ENCODE measurements at places on chromosomes 11 and 22.

GRCh38 chr22:46233231-46233630, 16.9 kb downstream of the CDPF1 start:
- no peak for DNase-seq

GRCh38 chr11:26112264-26112663, 219.7 kb upstream of the ANO3 start:
- no peak for DNase-seq

GRCh38 chr11:9039198-9039597, 35.4 kb upstream of the NRIP3 start:
- DNase-seq: no peak

- DNase-seq: no peak
Measured at GRCh38 chr11:75346912-75347647, 4.4 kb downstream of the ARRB1 start.

DNA sequence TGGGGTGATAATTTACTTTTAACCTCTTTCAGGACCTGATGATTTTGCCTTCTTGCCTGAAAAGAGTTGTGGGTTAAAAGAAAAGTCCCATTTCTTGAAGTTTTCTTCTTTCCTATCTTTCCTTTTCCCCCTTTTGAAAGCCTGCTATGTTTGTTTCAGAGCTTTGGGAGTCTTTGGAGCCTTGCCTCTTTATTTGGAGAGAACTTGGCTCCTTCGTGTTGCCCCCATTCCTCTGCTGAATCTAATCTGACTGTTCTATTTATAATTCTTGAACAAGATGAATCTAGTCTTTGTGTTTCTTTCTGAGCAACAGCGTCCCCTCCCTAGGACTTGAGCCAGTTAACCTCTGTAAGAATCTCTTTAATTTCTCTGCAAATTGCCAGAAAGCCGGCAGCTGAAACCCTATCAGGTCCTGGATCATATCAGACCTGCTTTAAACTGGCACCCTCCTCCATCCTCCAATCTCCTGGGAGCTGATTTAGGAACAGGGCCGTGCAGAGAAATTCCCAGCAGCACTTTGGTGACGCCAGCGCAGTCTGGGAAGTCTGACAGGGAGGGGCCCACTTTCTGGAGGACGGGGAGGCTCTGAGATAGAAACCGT, 289.1 kb upstream of the SORL1-AS1 start:
- DNase-seq: no peak

Data from stimulated activated CD4-positive, alpha-beta T cell treated with anti-CD3 and anti-CD28 coated beads, Interleukin-12 subunit alpha, Interleukin-12 subunit beta, amount 100 ng/mL, for 24 hours (primary cell).